ENCODE measurements at places on chromosomes 11 and 22.

DNA sequence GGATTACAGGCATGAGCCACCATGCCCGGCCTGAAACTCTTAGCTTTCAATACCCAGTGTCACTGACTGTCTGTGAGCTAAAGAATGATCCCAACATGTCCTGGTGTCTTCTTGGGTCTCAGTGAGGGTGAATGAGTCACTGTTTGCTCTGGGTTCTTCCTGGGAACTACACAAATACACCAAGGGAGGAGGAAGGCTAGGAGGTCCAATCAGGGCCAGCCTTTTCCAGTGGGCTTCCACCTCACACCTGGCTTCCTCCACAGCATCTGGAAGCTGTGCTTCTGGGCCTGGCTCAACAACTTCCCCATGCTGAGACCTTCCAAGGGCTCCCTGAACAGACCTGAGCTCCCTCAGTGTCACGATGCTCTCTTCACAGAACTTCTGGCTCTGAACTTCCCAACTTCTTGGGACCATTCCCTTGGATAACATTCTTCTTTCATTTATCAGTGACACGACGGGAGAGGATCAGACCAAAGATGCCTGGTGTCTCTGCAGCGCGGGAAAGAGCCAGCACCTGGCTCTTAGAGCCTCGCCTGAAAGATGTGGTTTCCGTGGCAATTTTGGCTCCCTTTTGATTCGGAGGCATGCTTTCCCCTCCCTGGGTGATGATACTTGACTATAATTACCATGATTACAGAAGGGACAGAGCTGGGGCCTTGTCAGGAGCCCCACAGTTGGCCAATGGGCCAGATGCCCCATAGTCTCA lies 22.3 kb upstream of the CHRM4 start:
- peak; percentile 74 for DNase-seq

GRCh38 chr11:123161376-123162030 lies 33.5 kb downstream of the CLMP start:
- no peak for DNase-seq

GRCh38 chr22:31922534-31922933 lies 21.8 kb upstream of the YWHAH start:
- no peak for DNase-seq

DNA sequence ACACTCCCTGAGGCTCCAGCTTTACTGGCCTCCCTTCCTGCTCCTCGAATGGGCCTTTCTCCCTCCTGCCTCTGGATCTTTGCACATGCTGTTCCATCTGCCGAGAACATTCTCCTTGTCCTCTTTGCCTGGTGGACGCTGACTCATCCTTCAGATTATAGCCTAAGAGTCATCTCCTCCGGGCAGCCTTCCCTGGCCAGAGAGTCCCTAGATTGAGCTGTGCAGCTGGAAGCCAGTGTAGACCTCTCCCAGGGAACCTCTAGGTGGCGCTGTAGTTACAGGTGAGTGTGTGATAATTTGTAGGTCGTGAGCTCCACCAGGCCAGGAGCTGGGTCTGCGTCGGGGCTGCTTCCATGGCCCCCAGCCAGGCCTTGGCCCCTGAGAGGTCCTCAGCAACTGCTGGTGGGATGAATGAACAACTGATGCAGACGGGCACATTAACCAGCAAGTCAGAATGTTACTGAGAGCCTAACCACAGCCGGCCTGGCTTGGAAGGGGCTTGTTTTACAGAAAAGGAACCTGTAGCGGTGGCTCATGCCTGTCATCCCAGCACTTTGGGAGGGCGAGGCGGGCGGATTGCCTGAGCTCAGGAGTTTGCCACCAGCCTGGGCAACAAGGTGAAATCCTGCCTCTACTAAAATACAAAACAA lies 8.7 kb downstream of the PNPLA5 start:
- peak; percentile 80 for DNase-seq

GRCh38 chr22:50246242-50247175 lies 1.7 kb upstream of the TUBGCP6 start:
- peak; percentile 23 for DNase-seq

- DNase-seq = no peak
Measured at GRCh38 chr11:77677138-77677537, 39.5 kb upstream of the CLNS1A start.

DNA sequence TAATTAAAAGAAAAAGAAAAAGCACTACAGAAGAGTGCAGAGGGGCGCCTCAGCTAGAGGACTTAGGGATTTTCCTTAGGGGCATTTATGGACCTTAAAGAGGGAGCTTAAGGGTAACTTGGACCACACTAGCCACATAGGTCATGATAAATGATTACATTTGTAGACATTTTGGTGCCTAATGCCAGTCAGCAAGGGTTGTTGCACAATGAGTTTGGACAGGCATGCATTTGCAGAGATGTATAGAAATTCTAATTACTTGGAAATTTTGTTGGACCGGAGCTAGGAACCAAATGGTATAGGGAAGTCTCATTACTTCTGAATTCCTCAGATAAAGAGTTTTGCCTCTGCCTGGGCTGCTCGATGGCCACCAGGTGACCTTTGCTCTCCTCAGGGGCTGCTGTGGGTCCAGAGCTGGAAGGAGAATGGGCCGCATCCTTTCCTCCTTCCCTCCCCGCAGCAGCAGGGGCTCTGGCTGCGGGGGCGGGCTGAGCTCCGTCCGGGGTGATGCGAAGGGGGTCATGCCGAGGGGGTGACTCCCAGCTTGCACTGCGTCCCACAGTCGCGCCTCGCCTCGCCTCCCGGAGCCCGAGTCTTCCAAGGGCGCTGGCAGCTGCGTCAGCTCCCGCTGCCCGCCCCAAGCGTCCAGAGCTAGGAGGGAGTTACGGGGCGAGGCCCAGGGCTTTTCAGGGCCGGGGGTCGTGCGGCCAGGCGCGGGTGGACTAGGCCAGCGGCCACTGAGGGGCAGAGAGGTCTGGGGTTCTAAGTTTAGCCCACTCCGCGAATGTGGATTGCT lies 20.3 kb upstream of the MALAT1 start:
- DNase-seq = no peak

DNA sequence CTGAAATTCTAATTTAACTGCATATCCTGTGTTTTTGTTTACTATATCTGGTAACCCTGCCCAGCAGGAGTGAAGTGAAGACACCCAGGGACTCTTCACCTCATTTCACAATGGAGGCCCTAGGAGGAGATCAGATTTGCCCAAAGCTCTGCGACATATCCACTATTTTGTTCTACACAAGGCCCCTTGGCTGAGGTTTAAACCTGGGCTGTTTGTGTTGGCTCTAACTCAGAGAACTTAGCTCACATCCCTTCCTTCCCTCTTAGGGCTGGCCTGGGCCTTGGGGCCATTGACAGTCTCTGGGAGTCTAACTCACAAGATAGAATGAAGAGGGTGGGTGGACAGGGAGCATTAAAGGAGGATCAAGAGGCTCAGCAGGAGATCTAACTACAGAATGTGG lies 8.2 kb upstream of the PLA2G3 start:
- DNase-seq = no peak

DNA sequence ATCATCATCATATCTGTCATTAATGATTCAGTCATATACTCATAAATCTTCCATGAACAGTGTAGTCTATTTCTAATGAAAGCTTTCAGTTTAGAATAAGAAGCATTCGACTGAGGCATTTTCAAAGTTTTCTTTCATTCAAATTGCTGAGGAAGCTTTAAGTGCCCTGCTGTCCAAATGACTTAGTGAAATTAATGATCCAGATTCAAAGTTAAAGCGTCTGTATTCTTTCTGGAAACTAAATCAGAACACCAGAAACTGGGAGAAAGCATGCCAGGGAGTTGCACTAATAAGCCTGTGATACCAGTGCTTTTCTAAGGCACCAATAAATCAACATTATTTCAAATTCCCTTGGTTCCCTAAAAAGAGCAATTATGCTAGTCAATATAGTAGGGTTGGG lies 367.8 kb upstream of the ANO5 start:
- no peak for DNase-seq

GRCh38 chr11:8719211-8719649 lies 36.6 kb downstream of the RPL27A start:
- peak; percentile 96 for DNase-seq

DNA sequence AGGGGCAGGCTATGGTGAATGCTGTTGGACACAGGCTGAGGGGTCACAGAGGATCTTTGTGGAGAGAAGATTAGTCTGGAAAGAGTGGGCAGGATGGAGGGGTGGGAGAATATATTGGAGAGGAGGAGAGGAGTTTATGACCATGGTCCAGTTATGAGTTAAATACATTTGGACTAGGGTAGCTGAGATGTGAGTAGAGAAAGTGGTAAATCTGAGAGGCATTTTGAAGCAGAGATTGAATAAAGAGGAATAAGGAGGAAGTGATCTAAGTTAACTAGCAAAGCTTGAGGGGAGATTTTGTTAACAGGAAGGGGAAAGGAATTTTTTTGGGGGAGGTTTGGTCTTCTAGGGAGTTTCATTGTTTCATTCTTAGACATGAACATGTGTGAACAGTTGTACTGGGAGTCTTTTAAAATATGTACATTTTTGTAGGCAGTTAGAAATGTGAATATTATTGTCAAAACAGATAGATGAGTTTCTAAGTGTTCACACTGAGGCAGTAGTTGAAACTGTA lies 43.1 kb upstream of the EED start:
- DNase-seq = no peak

DNA sequence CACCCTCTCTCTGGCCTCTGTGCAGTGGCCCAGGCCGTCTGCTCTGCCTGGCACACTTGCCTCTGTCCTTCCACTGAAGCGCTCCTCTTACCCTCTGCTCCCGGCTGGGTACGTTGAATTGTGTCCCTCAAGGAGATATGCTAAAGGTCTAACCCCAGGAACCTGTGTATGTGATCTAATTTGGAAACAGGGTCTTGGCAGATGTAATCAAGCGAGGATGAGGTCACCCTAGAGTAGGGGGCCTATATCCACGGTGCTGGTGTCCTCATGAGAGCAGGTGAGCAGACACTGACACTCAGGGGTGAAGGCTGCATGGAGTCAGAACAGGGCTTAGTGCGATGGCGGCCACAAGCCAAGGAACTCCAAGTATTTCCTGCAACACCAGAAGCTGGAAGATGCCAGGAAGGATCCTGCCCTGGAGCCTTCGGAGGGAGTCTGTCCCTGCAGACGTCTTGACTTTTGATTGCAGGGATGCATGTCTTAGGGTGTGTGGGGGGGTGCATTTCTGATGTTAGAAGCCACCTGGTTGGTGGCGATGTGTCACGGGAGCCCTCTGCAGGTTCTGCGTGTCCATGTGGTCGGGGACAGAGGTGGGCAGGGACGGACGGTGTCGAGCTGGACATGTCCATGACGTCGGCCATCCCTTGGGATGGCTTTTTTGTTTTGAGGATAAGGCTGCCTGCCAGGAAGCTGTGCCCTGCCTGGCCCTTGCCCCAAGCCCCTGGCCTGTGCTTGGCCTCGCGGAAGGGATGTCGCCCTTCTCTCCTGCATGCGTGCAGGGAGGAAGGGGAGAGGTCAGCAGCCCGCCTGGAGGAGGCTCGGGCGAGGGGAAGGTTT lies 68.6 kb downstream of the LRP5 start:
- no peak for DNase-seq

- DNase-seq = no peak
Measured at GRCh38 chr11:271319-271715, 6.9 kb upstream of the NLRP6 start.

DNA sequence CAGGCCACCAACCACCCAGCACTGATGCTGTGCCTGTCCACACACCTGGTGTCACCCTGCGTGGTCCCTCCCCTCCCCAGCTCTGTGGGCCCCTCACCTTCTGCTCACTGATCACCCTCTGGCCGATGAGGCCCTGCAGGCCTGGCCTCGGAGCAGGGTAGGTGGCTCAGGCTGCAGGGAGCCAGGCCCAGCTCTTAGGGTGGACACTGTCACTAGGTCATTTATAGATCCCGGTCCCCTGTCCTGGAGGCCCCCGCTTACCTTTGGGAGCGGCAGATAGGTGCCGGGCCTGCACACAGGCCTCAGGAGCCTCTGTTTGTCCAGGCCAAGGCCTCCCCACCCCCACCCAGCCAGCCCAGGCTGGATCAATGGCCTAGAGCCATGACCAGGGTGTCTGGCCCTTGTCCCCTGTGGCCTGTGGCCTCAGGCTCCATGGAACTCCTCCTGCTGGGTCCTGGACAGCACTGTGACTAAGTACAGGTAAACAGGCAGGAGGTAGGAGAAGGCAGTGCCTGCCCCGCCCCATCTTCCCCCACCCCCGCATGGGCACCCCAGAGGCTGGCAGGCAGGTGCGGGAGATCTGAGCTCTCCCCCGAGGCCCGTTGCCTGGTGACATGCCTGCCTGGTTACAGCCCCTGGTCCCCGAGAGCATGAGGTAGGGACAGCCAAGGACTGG lies at the start of gene TMPRSS6:
Gene TMPRSS6 (minus strand): TSS at position 472 of the 676 bp plus-strand sequence. CDS start 6,296 bp downstream, outside the sequence.
- DNase-seq = no peak

DNA sequence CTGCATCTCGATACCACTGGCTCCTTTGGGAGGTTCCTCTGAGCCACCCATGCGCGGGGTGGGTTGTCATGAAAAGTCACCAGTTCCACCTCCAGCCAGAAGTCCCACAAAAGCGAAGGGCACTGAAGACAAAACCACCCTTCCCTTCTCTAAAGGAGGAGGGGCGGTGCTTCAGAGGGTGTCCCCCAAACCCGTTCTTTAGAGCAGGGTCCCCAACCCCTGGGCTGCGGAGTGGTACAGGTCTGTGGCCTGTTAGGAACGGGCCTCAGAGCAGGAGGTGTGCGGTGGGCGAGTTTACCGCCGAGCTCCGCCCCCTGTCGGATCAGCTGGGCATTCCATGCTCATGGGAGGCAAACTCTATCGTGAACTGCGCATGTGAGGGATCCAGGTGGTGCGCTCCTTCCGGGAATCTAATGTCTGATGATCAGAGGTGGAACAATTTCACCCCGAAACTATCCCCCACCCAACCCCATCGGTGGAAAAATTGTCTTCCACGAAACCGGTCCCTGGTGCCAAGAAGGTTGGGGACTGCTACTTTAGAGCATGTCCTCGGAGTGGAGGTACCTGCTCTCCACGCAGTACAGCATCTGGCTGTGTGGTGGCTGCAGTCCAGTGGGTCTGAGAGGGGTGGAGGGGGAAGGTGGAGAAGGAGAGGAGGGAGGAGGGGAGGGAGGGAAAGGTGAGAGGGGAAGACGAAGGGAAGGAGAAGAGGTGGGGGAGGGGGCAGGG lies 72.9 kb upstream of the SEPTIN5 start:
- DNase-seq = peak; percentile 2

DNA sequence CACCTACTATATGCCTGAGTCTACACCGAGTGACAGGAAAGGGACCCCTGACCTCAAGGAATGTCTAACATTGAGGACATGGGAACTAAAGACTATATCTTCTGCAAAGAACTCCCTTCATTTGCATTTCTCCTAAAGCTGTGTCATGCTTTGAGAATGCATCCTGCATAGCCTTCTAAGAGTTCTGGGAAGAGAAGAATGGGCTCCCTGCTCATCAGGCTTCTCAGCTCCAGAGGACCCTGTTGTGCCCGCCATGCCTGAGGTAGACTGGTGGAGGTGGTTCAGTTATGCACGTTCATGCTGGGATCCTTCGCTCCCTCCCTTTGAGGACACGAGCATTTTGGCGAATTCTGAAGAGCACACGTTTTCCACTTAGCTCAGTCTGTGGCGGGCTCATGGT lies 63.3 kb downstream of the GRIK4 start:
- no peak for DNase-seq
